ENCODE measurements at places on chromosomes 11 and 22.

DNA sequence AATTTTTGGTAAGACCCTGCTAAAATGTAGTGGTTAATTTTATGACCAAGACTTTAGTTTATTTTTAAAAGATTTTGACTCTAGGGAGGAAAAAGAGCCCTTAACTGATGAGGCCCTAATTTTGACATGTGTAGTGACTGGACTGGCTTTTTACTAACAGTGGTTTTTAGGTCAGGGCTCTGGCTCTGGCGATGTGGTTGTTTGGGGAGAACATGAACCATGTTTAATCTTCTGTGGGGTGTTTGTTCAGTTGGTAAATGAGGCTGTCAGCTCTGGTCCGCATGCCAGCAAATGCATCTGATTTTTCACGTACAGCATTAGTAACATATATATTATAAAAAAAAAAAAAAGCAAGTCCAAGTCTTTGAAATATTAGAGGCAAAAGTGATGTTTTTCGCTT is 104.3 kb downstream of the EXT2 start:
- DNase-seq = no peak

DNA sequence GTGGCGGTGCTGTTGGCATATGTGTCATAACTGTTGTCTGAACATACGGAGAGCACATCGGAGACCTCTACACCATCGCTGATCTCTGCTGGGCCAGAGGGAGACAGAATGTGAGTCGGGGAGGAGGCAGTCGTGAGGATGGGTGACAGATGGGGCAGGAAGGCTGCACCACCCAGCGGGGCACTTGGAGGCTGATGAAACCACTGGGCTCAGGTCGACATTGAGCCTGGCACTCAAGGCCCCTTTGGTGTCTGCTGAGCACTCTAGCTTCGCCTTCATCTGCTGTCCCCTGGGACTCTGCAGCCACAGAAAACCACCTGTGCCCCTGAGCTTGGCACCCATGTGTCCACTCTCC is 2.5 kb upstream of the KLHL35 start:
- DNase-seq = no peak

- DNase-seq = no peak
These were observed 316.3 kb upstream of the LARGE1 start for GRCh38 chr22:34236527-34236926.

- no peak for DNase-seq
These were observed 39.2 kb upstream of the LMO2 start for GRCh38 chr11:33931067-33931466.

- no peak for DNase-seq
These were observed 20.8 kb upstream of the TUB start for GRCh38 chr11:8060146-8060719.

- no peak for DNase-seq
These were observed 31.9 kb upstream of the UPB1 start for GRCh38 chr22:24463071-24463760.

- no peak for DNase-seq
These were observed 11.2 kb upstream of the BID start for GRCh38 chr22:17785185-17786184.

DNA sequence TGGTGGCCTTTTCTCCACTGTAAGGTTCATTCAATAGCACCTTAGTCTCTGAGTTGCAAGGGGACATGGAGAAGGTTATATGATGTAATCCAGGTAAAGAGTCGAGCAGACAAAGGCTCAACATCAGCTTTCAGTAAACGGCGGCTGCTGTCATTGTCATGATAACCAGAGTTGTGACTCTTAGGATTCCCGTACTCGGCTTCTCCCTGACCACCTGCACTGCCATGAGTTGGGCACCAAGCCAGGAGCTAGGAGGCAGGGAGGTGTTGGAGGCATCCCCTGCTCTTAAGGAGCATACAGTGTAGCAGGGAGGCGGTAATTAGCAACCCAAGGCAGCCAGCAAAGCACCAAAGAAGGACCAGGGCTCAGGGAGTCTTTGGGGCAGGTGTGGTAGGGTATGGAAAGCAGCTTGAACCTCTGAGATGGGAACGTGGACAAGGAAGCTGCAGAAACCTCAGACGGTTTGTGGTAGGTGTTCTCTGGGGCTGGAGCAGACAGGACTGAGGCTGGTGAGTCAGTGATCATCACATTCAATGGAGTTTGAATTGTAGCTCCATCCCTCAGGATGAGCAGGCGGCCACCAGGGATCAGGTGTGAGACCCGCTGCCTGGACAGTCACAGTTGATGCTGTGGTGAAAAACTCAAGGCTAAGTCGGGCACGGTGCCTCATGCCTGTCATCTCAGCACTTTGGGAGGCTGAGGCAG is 31.7 kb downstream of the LIF start:
- no peak for DNase-seq

- DNase-seq = no peak
These were observed 5.6 kb downstream of the DERL3 start for GRCh38 chr22:23833017-23833751.

DNA sequence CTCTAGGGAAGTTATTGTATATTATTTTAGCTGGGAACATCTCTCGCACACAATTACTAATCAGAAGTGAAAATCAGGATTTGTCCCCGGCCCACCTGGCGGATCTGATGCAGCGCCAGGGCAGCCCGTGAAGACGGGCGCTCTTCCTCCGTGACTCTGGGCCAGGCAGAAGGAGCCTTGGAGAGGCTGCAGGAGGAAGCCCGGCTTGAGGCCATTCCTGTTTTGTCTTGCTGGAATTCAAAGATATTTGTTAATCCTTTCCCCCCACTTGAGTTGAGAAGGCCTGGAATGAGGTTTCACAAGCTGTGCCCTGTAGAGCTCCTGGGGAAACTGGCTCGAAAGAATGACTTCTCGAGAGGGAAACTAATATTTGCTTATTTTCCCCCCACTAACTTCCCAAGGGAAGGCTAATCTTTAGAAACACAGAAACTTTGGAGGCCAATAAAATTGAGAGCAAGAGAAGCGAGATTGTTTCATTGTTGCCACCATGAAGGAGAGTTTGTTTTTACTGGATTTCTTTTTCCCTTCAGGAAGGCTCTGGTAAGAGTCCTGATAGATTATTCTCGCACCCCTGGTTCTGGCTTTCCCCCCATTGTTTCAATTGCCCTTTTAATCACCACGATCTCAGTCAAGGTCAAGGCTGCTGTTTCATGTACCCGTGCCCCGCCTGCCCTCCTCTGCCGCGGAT is 92.8 kb upstream of the SEPTIN5 start:
- DNase-seq = no peak

- no peak for DNase-seq
These were observed 5.0 kb upstream of the MYOD1 start for GRCh38 chr11:17714356-17714854.

Measured in left lung (tissue), 14 donors.